Uterus (tissue), 4 donors: ENCODE measurements at places on chromosomes 11 and 22. TPM values are rescaled to one million over a fixed set of nuclear protein-coding genes. Genes with fewer than 3 reads are reported as not detected.

Gene OR6T1
- total RNA-seq, result not detected

Gene CXCR5
- not detected for total RNA-seq

Gene CYTH4
- total RNA-seq, result 12.2 TPM

Gene DMC1
- 8.4 TPM for total RNA-seq

Gene SELENOH
- 97.1 TPM for total RNA-seq

Gene MOGAT2
- total RNA-seq, result not detected

Gene XKR3
- total RNA-seq, result not detected

Gene RAB3IL1
- 12.6 TPM for total RNA-seq

Gene ADAMTS8
- 7.0 TPM for total RNA-seq

Gene NXPE1
- total RNA-seq, result not detected

Gene APOBEC3G
- 17.8 TPM for total RNA-seq

Gene PLAAT2
- total RNA-seq, result not detected

Gene CYP2R1
- total RNA-seq, result 5.6 TPM

Gene NNMT
- 362 TPM for total RNA-seq

Gene RPS6KB2
- total RNA-seq, result 34.1 TPM

Gene TMEM151A
- total RNA-seq, result not detected

Gene CECR2
- total RNA-seq, result 6.3 TPM

Gene TCN1
- not detected for total RNA-seq

Gene CCDC87
- total RNA-seq, result not detected
